CD4-positive, alpha-beta T cell treated with Interleukin-6 at 100 ng/mL for 8 hours (primary cell): ENCODE measurements at places on chromosomes 12 and 14.

GRCh38 chr12:53985994-53986685 is 1.2 kb downstream of the HOXC10 start:
- DNase-seq = no peak

GRCh38 chr12:12903642-12904609 is 12.6 kb downstream of the GPRC5A start:
- no peak for DNase-seq

DNA sequence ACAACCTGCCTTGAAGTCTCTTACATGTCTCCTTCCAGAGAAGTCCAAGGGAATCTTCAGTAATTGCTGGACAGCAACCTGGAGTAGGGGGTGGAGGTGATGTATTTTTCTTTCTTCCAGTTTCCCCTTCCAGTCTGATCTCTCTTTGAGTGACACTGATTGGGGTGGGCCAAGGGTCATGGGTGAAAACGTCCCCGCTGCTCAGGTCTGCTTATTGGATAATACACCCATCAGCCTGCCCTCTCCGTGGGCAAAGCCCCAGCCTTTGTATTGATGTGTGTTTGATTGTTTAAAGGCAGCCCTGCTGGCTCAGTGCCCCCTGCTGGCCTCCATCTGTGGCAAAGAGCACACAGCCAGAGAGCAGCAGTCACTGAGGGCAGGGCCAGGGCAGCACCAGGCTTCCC is 35.7 kb upstream of the ATP2A2 start:
- peak; percentile 29 for DNase-seq

DNA sequence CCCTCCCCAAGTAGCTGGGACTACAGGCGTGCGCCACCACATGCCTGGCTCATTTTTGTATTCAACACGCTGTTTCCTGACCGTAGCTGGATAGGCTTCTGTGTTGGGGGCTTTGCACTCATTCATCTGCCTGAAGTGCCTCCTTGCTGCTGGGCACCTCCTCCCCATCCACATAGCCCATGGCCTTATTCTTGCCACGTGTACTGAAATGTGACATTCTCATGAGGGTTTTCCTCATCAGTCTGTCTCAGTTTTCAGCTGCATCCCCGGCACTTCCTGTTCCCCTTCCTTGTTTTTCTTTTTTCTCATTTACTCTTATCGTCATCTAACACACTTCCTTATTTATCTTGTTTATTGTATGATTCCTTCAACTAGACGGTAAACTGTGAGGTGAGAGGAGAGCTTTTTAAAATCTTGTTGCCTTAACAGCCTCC is 36.6 kb downstream of the RCOR1 start:
- DNase-seq = no peak

DNA sequence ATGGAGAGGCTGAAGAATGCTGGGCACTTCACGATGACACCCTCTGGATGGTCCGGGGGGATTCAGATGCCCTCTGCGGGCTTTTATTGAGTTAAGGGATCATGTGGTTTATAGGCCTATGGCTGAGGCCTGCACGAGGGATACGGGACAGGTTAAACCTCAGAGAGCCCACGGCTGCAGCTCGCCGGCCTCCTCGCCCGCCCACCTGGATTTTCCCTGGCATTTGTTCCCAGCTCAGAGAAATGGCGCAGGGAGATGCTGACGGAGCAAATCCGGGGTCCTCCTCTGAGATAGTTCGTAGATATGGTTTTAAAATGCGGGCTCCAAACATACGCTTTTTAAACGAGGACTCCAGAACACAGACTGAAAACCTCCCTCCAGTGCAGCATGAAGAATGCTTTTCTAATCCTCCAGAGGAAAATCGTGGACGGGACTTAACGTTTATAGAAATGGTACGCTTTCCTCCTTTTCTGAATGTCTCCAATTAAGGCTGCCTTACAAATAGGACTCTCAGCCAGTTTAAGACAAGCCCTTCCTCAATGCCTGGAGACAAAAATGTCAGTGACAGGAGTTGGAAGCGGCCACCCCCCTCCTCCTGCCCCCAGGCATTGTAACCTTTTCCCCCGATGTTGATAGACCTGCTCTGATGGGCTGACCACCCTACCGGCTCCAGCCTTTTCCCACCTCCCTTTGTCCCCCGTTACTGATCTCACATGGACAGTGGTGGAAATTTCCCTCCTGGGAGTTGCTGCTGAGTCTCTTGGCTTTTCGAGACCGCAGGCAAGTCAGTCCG is 16.6 kb downstream of the CCND2 start:
- DNase-seq = no peak

DNA sequence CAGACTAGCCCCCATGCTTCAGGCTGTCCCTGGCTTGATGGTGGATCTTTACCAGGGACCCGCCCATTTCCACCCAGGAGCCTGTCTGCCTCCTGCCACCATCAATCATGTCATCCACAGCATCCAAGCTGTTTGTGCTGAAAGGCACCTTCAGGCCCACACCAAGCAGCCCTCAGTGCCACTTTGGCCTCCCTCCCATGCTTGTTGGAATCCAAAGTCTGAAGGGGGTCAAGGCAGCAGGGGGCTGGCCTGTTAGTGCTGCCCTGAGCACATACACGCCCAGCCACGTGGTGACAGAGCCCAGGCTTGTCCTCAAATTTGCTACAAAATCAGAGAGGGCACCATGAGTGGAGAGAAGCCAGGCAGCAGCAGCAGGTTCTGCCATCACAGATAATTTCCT is 1146.8 kb downstream of the FSCB start:
- no peak for DNase-seq

GRCh38 chr12:79848339-79848738 is 86.6 kb downstream of the PPP1R12A start:
- peak; percentile 10 for DNase-seq

DNA sequence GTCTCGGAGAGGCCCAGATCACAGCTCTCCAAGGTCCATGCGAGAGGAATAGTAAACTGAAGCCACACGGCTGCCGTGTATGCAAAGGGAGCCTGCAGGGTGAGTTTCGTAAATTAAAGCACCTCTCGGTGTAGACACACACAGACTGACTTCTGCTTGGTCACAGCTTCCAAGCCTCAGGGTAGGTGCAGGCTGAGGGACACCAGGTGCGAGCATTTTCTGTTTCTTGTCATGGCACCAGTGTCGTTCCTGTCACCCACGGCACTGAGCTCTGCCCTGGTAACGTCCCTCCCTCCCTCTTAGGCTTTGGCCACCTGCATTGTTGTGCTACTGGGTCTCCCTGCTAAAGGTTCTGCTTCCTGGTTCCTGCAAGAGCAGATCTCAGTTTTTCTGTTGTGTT is 76.2 kb upstream of the DYNC1H1 start:
- DNase-seq = no peak

- peak; percentile 34 for DNase-seq
Measured at GRCh38 chr12:62210422-62210821, 49.8 kb upstream of the USP15 start.

GRCh38 chr14:64926398-64926995 is 12.2 kb downstream of the CHURC1 start:
- DNase-seq = no peak

DNA sequence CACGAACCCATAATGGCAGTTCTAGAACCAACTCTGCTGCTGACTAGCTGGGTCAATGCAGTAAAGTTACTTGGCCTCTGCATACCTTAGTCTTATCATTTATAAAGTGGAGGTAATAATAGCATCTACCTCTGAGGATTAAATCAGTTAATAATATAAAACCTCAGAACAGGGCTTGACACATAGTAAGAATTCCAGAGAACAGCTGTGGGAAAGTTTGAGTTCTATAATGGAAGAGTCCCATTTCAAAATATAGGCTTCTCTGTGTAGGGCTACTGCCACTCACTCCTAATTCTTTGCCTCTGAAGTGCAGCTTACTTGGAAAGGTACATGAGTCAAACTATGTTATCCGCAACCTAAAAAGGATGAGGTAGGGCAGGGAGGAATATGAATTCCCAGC is 269.2 kb upstream of the PRKD1 start:
- no peak for DNase-seq

- DNase-seq = no peak
Measured at GRCh38 chr12:85823436-85824180, 12.6 kb downstream of the RASSF9 start.

DNA sequence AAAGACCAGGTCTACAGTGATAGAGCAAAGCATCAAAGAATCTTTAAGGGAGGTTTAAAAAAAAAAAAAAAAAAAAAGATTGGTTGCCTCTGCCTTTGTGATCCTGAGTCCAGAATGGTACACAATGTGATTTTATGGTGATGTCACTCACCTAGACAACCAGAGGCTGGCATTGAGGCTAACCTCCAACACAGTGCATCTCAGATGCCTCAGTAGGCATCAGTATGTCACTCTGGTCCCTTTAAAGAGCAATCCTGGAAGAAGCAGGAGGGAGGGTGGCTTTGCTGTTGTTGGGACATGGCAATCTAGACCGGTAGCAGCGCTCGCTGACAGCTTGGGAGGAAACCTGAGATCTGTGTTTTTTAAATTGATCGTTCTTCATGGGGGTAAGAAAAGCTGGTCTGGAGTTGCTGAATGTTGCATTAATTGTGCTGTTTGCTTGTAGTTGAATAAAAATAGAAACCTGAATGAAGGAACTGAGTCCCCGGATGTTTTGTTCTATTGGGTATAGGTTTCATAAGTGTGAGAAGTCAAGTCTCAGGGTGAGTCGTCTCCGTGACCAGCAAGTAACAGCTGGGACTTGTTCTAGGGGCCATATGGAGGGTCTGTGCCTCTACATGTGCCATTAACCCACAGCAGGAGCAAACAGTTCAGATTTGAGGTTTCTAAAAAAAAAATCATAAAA is 9.3 kb downstream of the PEBP1 start:
- DNase-seq = no peak

DNA sequence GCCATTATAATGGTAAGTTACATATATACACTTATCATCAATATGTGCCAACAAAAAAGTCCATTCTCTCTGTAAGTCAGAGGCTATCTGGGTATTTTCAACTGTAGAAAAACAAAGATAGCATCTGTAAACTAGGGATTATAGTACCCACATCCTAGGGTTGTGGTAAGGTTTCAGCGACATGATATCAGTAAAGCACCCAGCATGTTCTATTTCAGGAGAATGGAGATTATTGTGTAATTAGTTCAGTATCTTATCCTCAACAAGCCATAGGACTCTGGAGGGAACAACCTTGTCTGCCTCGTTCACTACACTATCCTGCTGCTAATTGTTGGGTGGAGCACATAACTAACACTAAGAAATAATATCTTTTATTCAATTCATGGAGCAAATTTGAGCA is 19.7 kb upstream of the CKAP4 start:
- no peak for DNase-seq
